Activated T-cell treated with anti-CD3 and anti-CD28 coated beads, Interleukin-2, amount 50 U/mL, for 72 hours (primary cell): ENCODE measurements at places on chromosomes 13 and 19. TPM values are rescaled to one million over a fixed set of nuclear protein-coding genes. Genes with fewer than 3 reads are reported as not detected.

GRCh38 chr13:95193509-95194230 lies 107.6 kb downstream of the ABCC4 start:
- H3K36me3 ChIP-seq: peaks cover under 1% of the 10 kb centered on the region
- H3K27me3 ChIP-seq: no peaks in the 10 kb centered on the region
- no peak overlapping the region for H3K27ac ChIP-seq

- H3K27ac ChIP-seq: peak overlapping the region; percentile 17
- peaks cover 7% of the 10 kb centered on the region for H3K27me3 ChIP-seq
- peaks cover 75% of the 10 kb centered on the region for H3K4me1 ChIP-seq
Observed at GRCh38 chr13:46593398-46593797, 40.4 kb downstream of the LRCH1 start.

The SLC10A2 gene
- not detected for total RNA-seq

The KLK14 gene
- 0.69 TPM for total RNA-seq
